ENCODE measurements at places on chromosomes 2 and 18. TPM values are rescaled to one million over a fixed set of nuclear protein-coding genes. Genes with fewer than 3 reads are reported as not detected.
A peak's percentile ranks its signal among the peaks of the same experiment; 100 is the strongest.

Gene CNDP1
- not detected for total RNA-seq

Gene GPBAR1
- total RNA-seq, result 0.45 TPM

Gene LRPPRC
- total RNA-seq, result 225 TPM

Gene PJVK
- total RNA-seq, result 4.6 TPM

- DNase-seq, result no peak
- peak overlapping the region; percentile 14 for H3K27ac ChIP-seq
- peaks cover 3% of the 10 kb centered on the region for H3K36me3 ChIP-seq
- no peaks in the 10 kb centered on the region for H3K27me3 ChIP-seq
Measured at GRCh38 chr2:43241558-43241957, 15.2 kb upstream of the ZFP36L2 start.

- H3K4me1 ChIP-seq, result peaks cover 58% of the 10 kb centered on the region
- no peak for DNase-seq
- H3K4me3 ChIP-seq, result no peak overlapping the region
Measured at GRCh38 chr2:144508172-144508851, 11.6 kb downstream of the ZEB2 start.

Gene SLC5A7
- total RNA-seq, result not detected

Gene G6PC2
- not detected for total RNA-seq
